Hindlimb muscle (tissue), 1 donor: ENCODE measurements at places on chromosomes 1 and 21. TPM values are rescaled to one million over a fixed set of nuclear protein-coding genes. Genes with fewer than 3 reads are reported as not detected.

The CFAP107 gene
- polyA plus RNA-seq, result 0.09 TPM

The ARTN gene
- polyA plus RNA-seq, result 1.1 TPM

DNA sequence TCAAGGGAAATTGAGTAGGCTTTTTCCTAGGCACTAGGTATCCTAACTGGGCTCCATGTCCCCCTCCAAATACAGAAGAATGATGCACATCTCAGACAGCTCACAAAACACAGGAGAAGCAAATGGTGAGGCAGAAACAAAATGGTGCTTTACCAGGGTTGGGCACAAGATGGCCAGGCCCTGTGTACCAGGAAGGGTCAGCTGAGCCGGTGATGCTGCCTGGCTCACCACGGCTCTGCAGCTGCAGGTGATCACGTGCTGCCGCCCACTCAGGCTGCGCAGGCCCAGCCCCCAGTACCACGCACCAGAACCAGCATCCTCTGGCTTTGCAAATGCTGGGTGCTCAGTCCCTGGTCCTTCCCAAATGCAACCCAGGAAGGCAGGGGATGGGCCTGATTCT, 993 bp upstream of the DSCAM start:
- no peak for DNase-seq

GRCh38 chr1:110336300-110337039, 2.7 kb upstream of the RBM15 start:
- no peak for DNase-seq
